NCI-H510A treated with DMSO at 0.1 percent for 48 hours (cell line): ENCODE measurements at places on chromosomes 4 and X.

DNA sequence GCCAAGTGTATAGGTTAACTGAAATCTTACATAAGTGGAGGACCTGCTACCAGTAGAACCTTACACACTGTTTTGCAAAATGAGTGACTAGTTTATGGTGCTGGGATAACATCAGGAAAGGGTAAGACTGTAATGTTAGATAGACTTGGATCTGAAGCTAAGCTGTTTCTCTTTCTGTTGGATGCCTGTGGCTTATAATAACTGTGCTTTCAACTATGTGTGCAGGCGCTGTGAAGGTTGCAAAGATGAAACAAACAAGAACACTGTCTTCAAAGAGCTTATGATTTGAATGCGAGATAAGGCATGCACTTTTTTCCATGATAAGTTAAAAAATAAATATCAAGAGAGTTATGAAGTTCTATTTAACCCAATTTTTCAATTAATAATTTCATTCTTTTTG, 34.5 kb upstream of the LCORL start:
- no peak for DNase-seq

DNA sequence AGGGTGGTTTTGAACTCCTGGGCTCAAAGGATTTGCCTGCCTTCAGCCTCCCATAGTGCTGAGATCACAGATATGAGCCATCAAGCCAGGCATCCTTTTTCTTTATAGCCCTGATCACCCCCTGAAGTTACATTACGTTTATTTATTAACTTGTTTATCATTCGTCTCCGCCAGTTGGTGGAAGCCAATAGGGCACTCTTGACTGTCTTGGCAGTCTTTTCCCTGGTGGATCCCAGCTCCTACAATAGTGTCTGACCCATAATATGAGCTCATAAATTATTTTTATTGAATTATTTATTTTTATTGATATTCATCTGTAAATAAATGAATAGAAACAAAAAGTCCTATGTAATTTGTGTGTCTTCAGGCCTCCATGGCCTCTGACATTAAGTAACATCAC, 484.3 kb upstream of the FAT1 start:
- no peak for DNase-seq

- no peak for DNase-seq
Observed at GRCh38 chrX:3659761-3660160, 53.7 kb downstream of the PRKX start.

- DNase-seq = no peak
Observed at GRCh38 chr4:14364953-14365536, 637.2 kb upstream of the CPEB2 start.

DNA sequence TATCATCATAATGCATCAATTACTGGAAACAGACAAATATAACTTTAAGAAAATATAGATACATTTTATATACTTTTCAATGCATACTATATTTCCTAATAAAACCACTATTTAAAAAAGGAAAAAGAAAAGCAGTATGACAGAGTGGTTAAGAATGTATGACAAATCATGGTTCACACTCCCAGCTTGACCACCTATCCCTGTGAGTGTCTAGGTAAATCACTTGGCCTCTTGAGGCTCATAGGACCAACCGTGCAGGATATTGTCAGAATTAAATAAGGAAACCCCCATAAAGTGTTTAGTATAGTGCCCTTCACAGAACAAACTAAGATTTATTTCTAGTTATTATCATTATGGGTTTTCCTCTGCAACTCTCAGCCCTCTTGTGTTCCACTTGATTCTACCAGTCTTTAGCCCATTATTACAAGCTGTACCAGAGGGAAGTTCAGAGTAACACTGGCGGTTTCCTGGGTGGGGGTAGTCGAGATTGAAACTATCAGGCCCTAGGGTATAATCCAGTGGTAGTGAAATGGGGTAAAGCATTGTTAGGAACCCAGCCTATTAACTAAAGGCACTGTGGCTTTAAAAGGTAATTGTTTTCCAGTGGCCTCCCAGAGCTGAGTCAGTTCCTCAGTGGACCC, 55.5 kb upstream of the PAK3 start:
- DNase-seq = no peak
